Endodermal cell (in vitro differentiated cells): ENCODE measurements at places on chromosomes 5 and 9. TPM values are rescaled to one million over a fixed set of nuclear protein-coding genes. Genes with fewer than 3 reads are reported as not detected.

MXD3 gene
- total RNA-seq, result 18.0 to 23.5 TPM (median 20.4 TPM) in 3 replicates

C9 gene
- total RNA-seq, result not detected in 2 replicates

NEUROG1 gene
- not detected in 2 replicates for total RNA-seq

FOXD4 gene
- total RNA-seq, result 0.25 TPM in 1 of 3 replicates, not detected in the others

IFNA21 gene
- total RNA-seq, result not detected in 2 replicates

IRGM gene
- not detected in 3 replicates for total RNA-seq

WWC1 gene
- total RNA-seq, result 17.7 and 18.4 TPM in 2 replicates

FOXD4L6 gene
- not detected in 2 replicates for total RNA-seq

HRH2 gene
- total RNA-seq, result 1.6 to 2.7 TPM (median 2.1 TPM) in 3 replicates

OR1J2 gene
- total RNA-seq, result not detected in 2 replicates

DNAI1 gene
- 1.7 and 2.5 TPM in 2 replicates for total RNA-seq
